Stimulated activated CD8-positive, alpha-beta memory T cell treated with anti-CD3 and anti-CD28 coated beads, Interleukin-7, amount 100 ng/mL, for 48 hours (primary cell): ENCODE measurements at places on chromosomes 1 and 21.
A peak's percentile ranks its signal among the peaks of the same experiment; 100 is the strongest.

DNA sequence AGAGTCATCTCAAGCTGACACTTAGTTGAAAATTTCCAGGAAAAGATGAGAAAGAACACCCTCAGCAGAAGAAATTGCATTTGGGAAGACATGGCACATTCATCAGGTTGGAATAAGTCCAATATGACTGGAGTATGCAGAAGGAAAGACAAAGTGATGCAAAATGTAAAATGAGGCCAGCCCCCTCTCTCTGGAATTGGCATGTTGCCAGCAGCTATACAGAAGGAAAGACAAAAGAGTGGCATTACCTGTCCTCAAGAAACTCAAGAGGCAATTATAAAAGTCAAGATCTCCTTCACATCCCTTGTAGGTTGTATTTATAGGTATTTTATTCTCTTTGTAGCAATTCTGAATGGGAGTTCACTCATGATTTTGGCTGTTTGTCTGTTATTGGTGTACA is 426.3 kb downstream of the AGBL4 start:
- no peak for DNase-seq

- DNase-seq = no peak
Observed at GRCh38 chr1:226702318-226702956, 36.6 kb downstream of the ITPKB start.

GRCh38 chr1:83694449-83694848 is 304.5 kb downstream of the TTLL7 start:
- DNase-seq = no peak

DNA sequence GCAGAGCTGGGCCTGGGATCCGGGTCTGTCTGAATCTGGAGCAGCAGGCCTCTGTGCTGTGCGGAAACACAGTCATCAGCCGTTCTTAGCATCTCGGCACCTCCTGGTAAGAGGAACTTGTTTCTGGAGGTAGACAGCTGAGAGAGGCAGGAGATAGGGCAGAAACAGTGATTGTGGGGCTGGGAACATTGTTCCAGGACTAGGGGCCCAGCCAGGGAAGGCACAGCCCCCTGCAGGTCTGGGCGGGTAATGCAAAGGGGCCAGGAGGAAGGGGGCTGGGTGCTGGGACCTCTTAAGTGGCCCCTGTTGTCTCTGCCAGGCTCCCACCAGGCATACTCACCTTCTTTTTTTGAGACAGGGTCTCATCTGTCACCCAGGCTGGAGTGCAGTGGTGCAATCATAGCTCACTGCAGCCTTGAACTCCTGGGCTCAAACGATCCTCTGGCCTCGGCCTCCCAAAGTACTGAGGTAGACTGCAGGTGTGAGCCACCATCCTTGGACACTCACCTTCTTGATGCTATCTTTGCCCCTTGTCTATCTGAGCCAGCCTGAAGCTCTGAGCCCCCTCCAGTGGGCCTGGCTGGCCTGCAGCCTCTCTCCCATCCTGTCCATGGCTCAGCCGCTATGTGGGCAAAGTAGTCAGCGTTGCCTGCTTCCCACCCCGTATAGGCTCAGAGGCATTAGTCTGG is 134.3 kb upstream of the ZBTB40 start:
- DNase-seq = no peak

GRCh38 chr1:24351247-24351646 is 32.1 kb downstream of the GRHL3 start:
- DNase-seq = no peak

GRCh38 chr1:16117936-16118335 is 37.9 kb downstream of the EPHA2 start:
- DNase-seq = no peak

DNA sequence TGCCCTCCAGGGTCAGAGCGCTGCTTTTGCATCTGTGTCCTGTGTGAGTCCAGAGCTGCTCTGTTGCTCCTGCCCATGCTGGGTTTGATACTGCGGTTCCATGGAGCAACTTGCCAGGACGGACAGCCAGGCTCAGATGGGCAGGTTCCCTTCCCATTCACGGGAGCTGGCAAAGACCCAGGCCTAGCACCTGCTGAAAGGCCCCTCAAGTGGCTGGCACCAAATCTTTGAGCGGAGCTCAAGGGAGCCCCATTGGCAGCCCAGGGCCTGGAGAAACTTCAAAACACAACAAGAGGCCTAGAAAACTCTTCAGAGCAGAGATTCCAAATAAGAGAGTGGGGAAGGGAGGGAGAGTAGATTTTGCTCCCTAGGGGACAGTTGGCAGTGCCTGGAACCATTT is 97.2 kb downstream of the ACTL8 start:
- no peak for DNase-seq

DNA sequence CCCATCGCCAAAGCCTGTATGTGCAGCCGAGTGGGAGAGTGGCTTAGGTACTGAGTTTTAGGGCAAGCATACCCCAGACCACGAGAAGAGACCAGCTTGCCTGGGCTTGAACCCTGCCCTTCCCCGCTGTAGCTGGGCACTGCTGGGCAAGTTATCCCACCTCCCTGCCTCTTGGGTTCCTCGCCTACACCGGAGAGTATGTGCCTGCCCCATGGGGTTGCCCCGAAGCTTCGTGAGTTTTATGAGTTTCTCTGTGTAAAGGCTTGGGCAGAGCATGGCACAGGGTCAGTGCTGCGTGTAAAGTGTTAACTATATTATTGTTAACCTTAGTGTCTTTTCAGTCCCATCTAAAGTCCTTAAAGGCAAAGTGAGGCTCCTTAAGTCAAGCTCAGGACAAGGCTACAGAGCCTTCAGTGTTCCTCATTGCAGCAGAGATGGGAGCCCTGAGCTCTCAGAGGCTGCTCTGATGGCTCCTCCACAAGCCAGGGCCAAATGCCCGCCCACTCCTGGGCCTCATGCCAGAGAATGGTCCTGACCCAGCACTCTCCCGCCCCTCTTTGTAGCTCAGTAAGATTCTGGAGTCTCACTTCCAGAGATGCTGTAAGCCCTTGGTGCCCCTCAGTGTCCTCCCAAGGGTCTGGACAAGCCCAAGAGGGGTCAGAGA is 37.0 kb upstream of the KCNA10 start:
- no peak for DNase-seq

GRCh38 chr1:155219592-155220031 is 11.1 kb downstream of the MTX1 start:
- DNase-seq = no peak

- DNase-seq = peak; percentile 20
Observed at GRCh38 chr1:8152731-8153702, 126.9 kb upstream of the ERRFI1 start.

GRCh38 chr1:230632273-230632873 is 9.9 kb upstream of the COG2 start:
- no peak for DNase-seq

GRCh38 chr1:1397839-1398523 is 1.2 kb downstream of the CCNL2 start:
- no peak for DNase-seq

- no peak for DNase-seq
Observed at GRCh38 chr21:32392299-32392879, 423 bp downstream of the URB1 start.

- no peak for DNase-seq
Observed at GRCh38 chr1:244678697-244679096, 25.8 kb downstream of the DESI2 start.

- DNase-seq = no peak
Observed at GRCh38 chr21:45855248-45855811, 126.2 kb upstream of the COL6A1 start.

GRCh38 chr1:32299327-32299726 is 7.4 kb downstream of the HDAC1 start:
- no peak for DNase-seq

- DNase-seq = no peak
Observed at GRCh38 chr1:71823708-71824305, 458.5 kb downstream of the NEGR1 start.

DNA sequence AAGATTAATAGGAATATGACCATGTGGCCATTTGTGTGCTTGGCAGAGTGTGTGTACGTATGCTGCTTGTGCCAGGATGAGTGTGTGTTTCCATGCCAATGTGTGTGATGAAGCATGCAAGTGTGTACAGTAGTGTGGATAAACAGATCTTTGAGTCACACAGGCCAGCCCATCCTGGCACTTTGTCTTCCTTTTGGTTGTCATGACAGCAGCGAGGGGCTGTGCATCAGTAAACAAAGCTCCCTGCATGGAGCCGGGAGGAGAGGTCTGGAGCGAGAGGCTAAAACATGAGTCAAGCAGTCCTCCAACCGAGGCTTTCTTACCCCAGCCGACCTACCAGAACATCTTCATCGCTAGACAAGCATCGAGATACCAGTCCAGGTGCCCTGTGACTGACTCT is 221.2 kb downstream of the CACNA1E start:
- no peak for DNase-seq

- DNase-seq = no peak
Observed at GRCh38 chr1:27360159-27361043, 6.4 kb downstream of the MAP3K6 start.

- no peak for DNase-seq
Observed at GRCh38 chr1:17596651-17597509, 57.4 kb downstream of the ARHGEF10L start.

DNA sequence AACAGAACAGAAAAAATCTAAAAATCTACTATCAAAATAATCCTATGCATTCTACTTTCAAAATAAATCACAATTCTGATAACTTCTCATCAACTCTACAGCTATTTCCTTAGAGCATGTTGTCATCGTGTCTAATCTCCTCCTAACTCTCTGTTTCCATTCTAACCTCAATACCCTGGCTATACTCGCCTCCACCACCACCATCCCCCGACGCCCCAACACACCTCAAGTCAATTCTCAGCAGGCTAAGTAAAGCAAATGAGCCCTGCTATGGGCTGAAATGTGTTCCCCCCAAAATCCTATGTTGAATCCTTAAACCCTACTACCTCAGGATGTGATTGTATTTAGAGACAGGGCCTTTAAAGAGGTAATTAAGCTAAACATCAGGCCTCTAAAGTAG is 34.6 kb downstream of the NRDC start:
- DNase-seq = peak; percentile 28

- no peak for DNase-seq
Observed at GRCh38 chr1:234889643-234890042, 239.0 kb downstream of the TOMM20 start.

- no peak for DNase-seq
Observed at GRCh38 chr1:192726820-192727504, 81.9 kb upstream of the RGS2 start.

- no peak for DNase-seq
Observed at GRCh38 chr1:208031316-208031931, 120.5 kb upstream of the CD34 start.

- DNase-seq = no peak
Observed at GRCh38 chr1:30691480-30691879, 31.9 kb downstream of the MATN1 start.

- DNase-seq = no peak
Observed at GRCh38 chr1:186304982-186305949, 69.8 kb downstream of the TPR start.

DNA sequence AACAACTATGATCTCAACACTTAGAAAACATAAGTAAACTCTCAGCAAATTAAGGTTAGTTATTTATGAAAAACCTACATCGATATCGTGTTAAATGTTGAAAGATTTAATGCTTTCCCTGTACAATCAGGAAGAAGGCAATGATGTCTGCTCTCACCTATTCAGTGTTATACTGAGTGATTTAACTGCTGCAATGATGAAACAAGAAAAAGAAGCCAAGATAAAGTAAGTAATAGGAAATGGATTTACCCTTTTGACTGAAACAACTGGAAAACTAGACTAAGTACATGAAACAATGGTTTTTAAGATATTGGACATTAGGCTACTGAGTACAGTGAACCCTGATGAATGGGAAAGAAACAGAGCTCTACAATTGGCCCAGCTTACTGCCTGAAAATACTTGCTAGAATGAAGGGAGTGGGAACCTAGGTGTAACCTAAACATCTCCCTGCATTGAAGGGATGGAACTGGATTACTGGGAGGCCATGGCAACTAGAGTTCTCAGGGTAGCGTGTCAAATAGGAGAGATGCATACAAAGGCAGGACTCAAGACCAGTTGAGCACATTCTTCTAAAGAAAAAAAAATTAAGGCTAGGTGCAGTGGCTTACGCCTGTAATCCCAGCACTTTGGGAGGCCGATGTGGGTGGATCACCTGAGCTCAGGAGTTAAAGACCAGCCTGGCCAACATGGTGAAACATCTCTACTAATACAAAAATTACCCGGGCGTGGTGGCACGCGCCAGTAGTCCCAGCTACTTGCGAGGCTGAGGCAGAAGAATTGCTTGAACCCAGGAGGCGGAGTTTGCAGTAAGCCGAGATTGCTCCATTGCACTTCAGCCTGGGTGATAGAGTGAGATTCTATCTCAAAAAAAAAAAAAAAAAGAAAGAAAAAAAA is 37.3 kb downstream of the SNRPE start:
- DNase-seq = no peak

DNA sequence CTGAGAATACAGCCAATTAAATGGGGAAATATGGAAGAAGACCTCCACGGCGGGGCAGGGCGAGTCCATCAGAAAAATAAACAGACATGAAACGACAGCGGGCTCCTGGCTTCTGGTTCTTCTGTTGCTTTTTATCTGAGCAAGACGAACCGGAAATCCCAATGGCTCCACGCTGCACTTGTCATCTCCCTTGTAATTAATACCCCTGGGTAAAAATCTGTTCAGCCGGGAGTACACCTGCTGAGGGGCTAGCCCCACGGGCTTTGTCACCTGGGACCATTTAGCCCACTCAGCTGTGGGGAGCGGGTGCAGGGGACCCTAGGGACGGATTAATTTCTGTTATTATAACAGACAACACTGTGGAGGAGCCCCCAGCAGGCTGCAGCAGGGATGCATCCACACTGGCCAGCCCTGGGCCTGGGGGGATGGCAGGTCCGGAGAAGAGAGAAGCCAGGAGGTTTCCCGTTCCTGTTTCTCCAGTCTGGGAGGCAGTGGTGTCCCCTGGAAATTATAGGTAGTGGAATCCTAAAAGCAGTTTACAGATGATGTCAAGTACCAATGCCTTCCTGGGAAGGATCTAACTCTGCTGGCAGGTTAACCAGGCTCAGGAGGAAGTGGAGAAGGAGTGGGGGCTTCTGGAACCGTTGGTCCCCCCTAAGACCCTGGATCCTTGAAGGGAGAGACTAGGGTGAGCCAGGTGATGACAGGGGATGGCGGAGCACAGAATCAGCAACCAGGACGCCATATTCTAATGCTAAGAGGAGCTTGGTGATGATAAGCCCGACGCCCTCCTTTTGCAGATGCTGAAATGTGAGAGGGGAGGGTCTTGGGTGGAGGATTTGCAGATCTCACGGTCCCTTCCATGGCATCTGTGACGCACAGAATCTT is 566.1 kb downstream of the PTPRU start:
- no peak for DNase-seq
